ENCODE measurements at places on chromosomes 12 and 14.

- no peak for DNase-seq
Observed at GRCh38 chr12:51941011-51941581, 10.4 kb upstream of the ACVR1B start.

GRCh38 chr14:59028476-59029202 is 159.8 kb upstream of the DAAM1 start:
- peak; percentile 93 for DNase-seq

- no peak for DNase-seq
Observed at GRCh38 chr12:92094751-92095161, 50.9 kb downstream of the BTG1 start.

- DNase-seq = no peak
Observed at GRCh38 chr14:79841433-79841832, 369.9 kb downstream of the DIO2 start.

- DNase-seq = no peak
Observed at GRCh38 chr12:106226884-106227640, 20.8 kb downstream of the CKAP4 start.

GRCh38 chr12:5586201-5586600 is 154.3 kb downstream of the NTF3 start:
- peak; percentile 37 for DNase-seq

DNA sequence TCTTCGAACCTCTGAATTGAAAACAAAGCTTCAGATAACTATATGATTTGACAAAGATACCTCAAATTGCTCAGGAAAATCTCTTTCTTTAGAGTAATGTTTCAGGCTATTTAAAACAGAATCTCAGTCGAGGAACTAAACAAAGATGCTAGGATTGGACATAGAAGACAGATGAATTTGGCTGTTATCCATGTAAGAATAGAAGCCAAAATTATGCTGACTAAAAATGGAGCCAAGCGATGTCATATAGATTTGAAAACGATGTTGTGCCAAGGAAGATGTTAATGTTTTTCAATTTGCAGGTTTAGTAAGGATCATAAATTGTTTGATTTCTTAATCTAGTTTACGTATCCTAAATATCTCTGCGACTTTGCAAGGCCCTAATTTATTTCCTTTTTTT is 295.9 kb downstream of the FOXG1 start:
- DNase-seq = no peak

DNA sequence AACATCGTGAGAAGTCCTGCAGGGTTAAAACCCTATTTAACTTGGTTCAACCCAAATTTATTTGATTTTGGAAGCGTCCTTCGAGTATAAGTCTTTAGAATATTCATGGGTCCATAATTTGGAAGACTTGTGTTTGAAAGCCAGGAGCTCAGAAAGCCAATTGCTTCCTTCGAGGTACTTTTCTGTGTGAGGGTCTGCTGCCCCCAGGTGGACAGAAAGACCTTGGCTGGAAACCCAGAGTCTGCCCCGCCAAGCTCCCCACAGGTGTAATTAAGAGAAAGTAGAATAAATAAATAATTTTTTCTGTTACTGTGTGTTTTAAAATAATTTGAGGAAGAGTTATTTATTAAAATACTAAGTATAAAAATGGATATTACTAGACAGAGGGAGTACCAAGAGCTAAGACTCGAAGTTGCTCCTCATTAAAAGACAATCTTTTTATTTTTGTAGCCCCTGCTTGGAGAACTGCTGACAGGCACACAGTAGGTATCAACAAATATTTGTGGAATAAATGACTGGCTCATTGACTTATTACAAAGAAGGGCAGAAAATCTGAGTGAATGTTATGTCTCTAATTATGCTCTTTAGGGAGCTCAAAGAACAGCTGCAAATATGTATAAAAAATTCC is 105.8 kb downstream of the PAH start:
- DNase-seq = no peak

DNA sequence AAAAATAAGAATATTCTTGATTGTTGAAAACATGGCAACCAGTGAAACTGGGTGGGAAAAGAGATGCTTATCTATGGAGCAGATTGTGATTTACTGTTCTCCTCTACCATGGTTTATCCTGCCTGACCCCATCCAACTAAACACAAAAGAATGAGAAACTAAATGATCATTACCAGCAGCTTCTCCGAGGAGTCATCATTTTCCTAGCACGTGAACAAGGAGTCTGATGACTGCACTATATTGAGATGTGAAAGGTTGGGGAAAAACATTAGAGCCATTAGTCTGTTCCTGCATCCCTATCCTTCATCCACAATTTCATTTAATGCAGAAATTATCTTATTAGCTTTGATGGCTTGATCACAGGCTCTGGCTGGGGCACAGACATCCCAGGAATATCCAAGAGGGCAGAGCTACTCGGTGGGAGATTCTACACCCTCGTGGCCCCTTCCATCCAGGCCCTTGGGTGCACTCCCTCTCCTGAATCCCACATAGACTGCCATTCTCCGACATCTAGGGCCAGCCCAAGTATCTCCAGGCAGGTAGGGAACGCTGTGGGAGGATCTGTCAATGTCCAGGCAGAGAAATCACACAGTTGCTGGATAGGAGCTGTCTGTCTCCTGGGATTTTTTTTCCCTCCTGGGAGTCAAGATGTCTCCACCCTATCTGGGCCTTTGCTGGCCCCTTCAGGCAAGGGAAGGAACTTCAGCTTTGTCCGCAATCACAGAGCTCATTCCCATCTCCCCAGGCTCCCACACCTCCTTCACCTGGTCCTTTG is 43.3 kb upstream of the DHRS4 start:
- no peak for DNase-seq

DNA sequence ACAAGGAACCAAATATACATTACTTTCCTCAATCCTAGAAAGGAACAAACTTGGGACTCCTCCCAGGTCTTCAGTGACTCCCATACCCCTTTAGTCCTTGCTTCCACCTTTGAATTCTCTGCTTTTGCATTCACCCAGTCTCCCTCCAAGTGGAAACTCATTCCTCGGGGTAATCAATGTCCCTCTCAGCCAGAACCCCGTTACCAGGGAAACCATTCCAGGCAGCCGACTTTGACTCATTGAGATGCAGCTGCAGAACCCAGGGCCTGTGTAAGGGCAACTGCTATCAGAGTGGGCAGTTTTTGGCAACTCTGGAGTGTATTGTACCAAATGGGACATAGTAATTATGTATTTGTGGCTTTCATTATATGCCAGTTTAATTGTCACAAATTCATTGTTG is 186.2 kb downstream of the NRXN3 start:
- no peak for DNase-seq

- DNase-seq = no peak
Observed at GRCh38 chr12:127396734-127397133, 870.2 kb upstream of the TMEM132C start.

DNA sequence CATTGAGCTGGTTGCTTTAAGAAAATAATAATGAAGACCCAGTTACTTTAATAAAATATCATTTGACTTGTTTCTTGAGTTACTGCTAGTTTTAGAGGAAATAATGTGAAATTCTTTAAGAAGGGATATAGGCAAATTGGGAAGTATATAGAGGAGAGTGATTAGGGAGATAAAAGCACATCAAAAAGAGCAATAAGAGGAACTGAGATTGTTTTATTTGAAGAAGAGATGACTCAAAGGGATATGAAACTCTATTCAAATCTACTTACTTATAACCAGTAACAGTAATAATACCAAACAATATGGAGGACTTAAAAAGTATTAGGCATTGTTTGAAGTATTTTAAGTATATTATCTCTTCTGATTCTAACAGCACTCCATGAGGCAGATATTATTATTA is 37.1 kb downstream of the LRRK2 start:
- no peak for DNase-seq

GRCh38 chr12:68844318-68844745 is 36.4 kb downstream of the MDM2 start:
- DNase-seq = no peak

DNA sequence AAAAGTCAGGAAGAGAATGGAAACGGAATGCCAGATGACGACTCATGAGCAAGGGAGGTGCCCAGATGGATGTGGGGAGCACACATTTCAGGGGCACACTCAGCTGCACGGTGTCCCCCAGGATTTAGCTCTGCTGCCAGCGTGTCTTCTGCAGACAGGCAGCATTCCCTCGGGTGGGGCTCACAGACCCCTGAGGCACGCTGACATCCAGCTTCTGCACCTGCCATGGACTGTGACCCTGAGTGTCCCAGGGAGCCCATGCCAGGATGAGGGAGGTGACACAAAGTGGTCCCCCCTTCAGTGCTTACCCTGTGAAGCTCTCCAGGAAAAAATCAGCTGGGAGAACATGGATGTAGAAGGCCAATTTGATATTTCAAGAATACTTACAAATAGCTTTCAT is 84.2 kb downstream of the PIWIL1 start:
- no peak for DNase-seq

DNA sequence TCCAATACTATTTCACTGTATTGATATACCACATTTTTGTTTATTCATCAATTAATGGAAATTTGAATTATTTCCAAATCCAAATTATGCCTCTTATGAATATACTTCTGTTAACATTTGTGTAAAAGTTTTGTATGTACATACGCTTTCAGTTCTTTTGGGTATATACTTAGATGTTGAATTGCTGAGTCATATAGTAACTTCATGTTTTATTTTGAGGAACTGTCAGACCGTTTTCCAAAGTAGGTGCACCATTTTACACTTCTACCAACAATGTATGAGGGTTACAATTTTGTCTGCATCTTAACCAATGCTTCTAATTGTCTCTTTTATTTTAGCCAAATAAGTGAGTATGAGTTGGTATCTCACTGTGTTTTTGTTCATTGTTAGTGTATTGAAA is 10.2 kb upstream of the CCER1 start:
- DNase-seq = no peak

DNA sequence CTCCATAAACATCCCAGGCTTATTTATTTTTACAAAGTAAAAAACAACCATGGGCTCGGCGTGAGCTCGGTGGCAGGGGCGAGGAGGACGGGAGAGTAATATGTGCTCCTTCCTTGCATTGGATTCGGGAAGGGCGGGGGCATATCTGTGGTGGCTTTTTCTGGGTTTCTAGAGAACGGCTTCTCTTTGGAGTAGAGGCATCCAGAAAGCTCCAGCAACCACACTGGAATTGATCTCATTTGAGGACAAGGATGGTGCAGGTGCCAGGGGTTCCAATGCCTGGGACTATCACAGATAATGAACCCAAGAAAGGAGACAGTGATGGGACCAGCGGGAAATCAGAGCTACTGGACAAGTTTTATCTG is 18.9 kb downstream of the ADGRD1 start:
- no peak for DNase-seq

- no peak for DNase-seq
Observed at GRCh38 chr14:28769276-28769880, 2.8 kb downstream of the FOXG1 start.

- no peak for DNase-seq
Observed at GRCh38 chr14:90096566-90096965, 34.8 kb downstream of the KCNK13 start.

DNA sequence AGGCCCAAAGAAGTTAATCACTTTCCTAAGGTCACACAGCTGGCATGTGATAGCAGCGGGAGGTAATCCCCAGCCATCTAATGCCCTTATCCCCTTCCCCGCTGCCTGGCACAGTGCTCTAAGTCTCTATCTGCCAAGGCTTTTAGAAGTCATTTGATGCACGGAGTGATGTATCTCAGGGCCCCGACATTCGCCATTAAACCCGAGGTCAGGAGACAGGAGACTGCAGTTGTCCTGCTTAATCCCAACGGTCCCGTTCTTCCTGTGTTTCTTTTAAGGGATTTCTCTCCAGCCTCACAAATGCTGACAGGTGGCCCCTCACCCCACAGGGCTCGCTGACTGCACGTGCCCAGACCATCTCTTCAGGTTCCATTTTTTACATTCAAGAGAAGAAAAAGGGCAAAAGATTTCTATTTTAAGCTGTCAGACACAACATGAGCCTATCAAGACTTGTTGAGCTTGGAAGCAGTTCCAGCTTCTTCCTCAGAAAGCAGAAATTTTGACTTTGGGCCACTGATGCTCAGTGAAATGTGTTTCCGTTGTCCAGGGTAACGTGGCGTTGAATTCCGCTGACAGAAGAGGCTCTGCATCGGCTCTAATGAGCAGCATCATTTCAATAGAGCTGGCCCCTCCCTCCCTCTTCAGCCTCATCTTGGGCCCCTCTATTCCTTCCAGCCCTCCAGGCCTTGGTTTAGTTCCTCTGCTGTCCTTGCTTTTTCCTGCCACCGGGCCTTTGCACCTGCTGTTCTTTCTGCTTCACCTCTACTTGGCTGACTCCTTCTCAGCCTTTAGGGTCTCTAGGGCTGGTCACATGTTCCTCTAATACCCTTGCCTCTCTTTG is 171.5 kb downstream of the CHST11 start:
- no peak for DNase-seq

DNA sequence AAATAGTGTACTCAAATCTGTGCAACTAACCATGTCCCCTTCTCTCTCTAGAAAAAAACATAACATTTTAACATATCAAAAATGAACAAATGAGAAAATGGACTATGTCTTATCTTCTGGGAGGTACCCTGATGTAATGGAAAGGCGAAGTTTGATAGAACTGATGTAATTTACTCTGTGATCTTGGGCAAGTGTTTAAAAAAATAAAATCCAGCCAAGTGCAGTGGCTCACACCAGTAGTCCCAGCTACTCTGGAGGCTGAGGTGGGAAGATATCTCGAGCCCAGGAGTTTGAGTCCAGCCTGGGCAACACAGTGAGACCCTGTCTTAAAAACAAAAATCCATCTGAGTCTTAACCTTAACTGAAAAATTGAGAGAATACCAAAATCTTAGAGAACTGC is 35.8 kb upstream of the CFL2 start:
- DNase-seq = no peak

DNA sequence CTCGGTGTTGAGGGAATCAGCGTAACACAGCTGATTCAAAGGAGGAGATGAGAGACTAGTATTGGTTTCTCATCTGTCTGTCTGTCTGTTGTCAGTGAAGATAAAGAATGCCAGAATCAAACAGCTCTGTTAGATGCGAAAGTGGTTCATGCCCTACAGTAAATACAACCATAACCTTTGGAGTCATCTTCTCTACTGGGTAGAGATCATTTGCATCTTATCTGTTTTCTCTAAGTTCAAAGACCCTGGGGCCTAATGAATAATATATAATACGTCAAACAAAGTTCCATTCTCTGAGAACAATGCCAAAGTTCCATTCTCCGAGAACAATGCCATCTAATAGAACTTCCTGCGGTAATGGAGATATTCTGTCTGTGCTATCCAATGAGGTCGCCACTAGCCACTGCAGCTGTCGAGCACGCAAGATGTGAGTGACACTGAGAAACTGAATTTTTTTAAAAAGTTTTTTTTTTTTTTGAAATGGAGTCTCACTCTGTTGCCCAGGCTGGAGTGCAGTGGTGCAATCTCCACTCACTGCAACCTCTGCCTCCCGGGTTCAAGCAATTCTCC is 6.6 kb downstream of the IL31 start:
- no peak for DNase-seq

DNA sequence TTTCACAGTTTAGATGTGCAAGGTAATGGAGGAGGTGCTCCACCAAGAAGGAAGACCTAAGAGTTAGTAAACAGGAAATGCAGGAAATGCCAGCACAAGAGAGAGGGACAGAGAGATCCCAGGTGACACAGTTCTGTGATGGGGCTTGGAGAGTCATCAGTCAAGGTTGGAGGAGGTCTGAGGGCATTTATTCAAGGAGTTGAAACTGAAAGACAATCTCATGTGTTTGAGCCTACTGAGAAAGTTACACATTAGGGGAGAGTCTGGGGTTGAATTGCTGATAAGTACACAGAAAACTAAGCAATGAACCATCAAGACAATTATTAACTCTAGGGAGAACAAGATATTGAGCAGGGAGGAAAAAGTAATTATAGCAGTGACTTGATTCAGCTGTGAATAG is 138.5 kb downstream of the ANO6 start:
- no peak for DNase-seq

- DNase-seq = no peak
Observed at GRCh38 chr14:52253503-52253902, 14.0 kb upstream of the PTGDR start.
